Spleen (tissue), 13 donors: ENCODE measurements at places on chromosomes 2 and 18. TPM values are rescaled to one million over a fixed set of nuclear protein-coding genes. Genes with fewer than 3 reads are reported as not detected.

DCDC2C gene
- not detected for total RNA-seq

C2orf78 gene
- not detected for total RNA-seq

- no peak for DNase-seq
Measured at GRCh38 chr2:100641125-100641435, 78.3 kb downstream of the PDCL3 start.

GRCh38 chr18:10440884-10441283, 13.6 kb upstream of the APCDD1 start:
- no peak for DNase-seq

GRCh38 chr2:174716785-174717184, 47.5 kb downstream of the CHRNA1 start:
- no peak for DNase-seq

GRCh38 chr2:10372203-10372861, 69.6 kb downstream of the HPCAL1 start:
- no peak for DNase-seq

- DNase-seq: no peak
Measured at GRCh38 chr2:71736091-71736861, 282.9 kb downstream of the DYSF start.

DNA sequence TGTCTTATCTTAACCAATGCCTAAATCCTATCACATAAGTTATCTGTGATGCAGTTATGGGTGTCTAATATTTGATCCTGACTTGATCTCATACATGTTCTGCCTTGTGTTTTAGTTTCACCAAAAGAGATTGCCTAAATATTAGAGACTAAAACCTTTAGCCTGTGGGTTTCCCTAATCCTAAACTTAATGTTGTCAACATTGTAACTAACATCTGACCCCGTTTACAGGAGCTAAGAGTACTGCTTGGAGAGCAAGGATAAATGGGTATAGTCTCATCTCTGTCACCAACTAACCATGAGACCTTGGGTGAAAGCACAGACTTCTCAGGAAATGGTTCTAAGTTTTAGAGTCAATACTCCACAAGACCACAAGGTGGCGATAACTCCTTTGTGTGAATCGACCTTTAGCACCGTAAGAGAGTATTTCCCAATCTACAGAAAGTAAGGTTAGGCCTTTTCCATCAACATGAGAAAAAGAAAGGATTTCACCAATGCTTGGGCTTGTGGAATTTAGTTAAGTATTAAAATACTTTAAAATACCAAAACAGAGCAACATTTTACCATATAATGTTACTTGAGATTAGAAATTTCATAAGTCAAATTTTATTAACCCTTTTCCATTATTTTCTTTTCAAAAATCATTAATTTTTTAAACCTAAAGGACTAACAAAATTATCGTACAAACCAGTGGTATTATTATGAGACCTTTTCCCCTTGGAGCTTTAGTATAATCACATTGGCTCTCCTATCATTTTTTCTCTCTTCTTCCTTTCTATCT, 60.5 kb downstream of the G6PC2 start:
- no peak for DNase-seq
